Activated CD4-positive, alpha-beta memory T cell treated with anti-CD3 and anti-CD28 coated beads, Interleukin-2, amount 10 ng/mL, durations not matched to agents 7 days and 5 days (primary cell): ENCODE measurements at places on chromosomes 7 and 10. TPM values are rescaled to one million over a fixed set of nuclear protein-coding genes. Genes with fewer than 3 reads are reported as not detected.
A peak's percentile ranks its signal among the peaks of the same experiment; 100 is the strongest.

Gene ERV3-1
- total RNA-seq: 14.4 TPM

- H3K4me3 ChIP-seq: peak overlapping the region; percentile 80
- peaks cover 3% of the 10 kb centered on the region for H3K36me3 ChIP-seq
- no peaks in the 10 kb centered on the region for H3K27me3 ChIP-seq
- peak overlapping the region; percentile 81 for H3K27ac ChIP-seq
- peaks cover 7% of the 10 kb centered on the region for H3K4me1 ChIP-seq
- DNase-seq: peak; percentile 41
Measured at GRCh38 chr7:38300175-38300574, 26.7 kb upstream of the TARP start.

Gene ARMC10
- 27.0 TPM for total RNA-seq

Gene CYP3A4
- total RNA-seq: not detected
